Femur (tissue), 1 donor: ENCODE measurements at places on chromosomes 3 and 15.
A peak's percentile ranks its signal among the peaks of the same experiment; 100 is the strongest.

DNA sequence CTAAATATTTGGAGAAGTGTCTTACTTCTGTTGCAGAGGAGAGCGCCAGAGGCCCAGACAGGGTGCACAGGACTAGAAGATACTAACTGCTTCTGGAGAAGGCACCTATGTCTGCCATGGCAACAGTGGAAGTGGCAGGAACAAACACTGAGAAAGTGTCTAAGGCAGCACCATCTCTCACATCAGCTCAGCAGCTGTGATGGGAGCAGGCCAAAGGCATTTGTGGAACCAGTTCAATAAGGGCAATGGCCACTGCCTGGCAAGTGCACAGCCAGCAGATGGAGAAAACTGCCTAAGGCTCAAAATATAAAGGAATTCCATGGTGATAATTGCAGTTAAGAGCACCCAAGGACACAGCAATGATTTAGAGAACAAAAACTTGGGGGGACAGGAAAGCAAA is 563.0 kb upstream of the CCDC54 start:
- DNase-seq = peak; percentile 78

- DNase-seq = no peak
Measured at GRCh38 chr3:169822091-169822490, 9.4 kb upstream of the LRRC34 start.

GRCh38 chr3:49020330-49021212 is 1.4 kb upstream of the NDUFAF3 start:
- DNase-seq = peak; percentile 65

GRCh38 chr15:42315521-42315920 is 42.3 kb upstream of the TMEM87A start:
- no peak for DNase-seq

GRCh38 chr3:185381320-185382058 is 18.6 kb downstream of the MAP3K13 start:
- no peak for DNase-seq

GRCh38 chr15:38002883-38003477 is 68.5 kb downstream of the TMCO5A start:
- DNase-seq = peak; percentile 63

GRCh38 chr15:41866872-41867579 is 26.8 kb downstream of the SPTBN5 start:
- DNase-seq = no peak

GRCh38 chr3:50436114-50436674 is 67.2 kb downstream of the CACNA2D2 start:
- peak; percentile 74 for DNase-seq

DNA sequence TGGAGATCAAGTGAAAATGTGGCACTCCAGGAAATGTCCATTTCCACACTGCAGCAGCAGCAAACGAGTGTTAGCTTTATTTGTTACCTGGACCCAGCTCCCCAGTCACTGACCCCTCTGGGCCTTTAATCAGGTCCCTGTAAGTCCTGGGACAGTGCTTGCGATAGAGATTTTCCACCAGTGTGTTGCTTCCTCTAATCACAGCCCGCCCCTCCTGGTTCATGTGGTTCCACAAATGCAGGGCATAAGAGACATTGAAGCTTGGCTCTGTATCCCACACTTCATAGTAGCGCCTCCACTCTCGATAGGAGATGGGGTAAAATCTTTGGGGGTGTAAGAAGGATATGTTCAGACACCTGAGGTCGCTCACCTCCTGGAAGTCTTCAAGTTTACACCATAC is 8.0 kb downstream of the A4GNT start:
- DNase-seq = no peak

- DNase-seq = peak; percentile 67
Measured at GRCh38 chr15:45333550-45333949, 44.8 kb downstream of the GATM start.

GRCh38 chr15:60584355-60584998 is 105.5 kb upstream of the ICE2 start:
- DNase-seq = no peak

DNA sequence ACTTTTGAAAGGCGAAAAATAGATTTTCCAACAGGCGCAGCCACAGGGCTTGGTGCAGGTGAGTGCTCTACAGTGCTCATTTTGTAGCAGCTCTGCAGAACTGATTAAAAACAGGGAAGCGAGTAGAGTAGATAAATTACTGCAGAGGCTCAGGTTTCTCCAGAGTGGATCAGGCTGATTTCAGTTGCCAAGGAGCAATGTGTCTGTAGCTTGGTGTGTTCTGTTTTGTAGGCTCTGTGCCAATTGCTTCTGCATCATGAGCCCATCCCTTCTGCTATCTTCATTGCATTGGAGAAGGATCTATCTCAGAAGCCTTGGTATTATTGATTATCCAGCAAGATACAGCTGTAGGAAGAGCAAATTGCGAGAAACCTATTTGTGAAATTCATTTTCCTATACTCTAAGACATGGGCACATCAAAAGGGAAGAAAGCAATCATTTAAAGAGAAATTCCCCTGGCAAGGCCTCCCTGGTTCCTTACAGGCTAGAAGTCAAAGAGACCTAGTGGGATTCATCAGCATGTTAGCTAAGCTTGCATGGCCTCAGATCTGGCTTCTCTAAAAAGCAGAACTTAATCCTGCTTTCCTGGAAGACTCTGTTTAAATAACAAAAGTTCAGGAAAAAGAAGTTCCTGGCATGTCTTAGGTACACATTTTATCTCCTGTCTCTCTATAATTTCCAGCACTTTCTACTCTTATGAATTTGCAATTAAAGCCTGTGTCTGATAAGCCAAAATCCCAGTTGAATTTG is 432.4 kb upstream of the ATP10A start:
- DNase-seq = no peak
